Activated CD4-positive, alpha-beta memory T cell treated with anti-CD3 and anti-CD28 coated beads for 36 hours (primary cell): ENCODE measurements at places on chromosomes 5 and 9. TPM values are rescaled to one million over a fixed set of nuclear protein-coding genes. Genes with fewer than 3 reads are reported as not detected.

Gene CEL
- total RNA-seq = 1.0 TPM

Gene ENTREP1
- total RNA-seq = 0.07 TPM

Gene TMEM171
- not detected for total RNA-seq

Gene CARD9
- total RNA-seq = 1.4 TPM

Gene ADAMTS12
- total RNA-seq = not detected

Gene PCDHB4
- total RNA-seq = not detected

Gene ADAMTSL2
- 0.05 TPM for total RNA-seq

Gene SNCB
- not detected for total RNA-seq

Gene ENDOG
- 13.8 TPM for total RNA-seq

Gene MLANA
- total RNA-seq = not detected

Gene MCC
- total RNA-seq = 4.0 TPM

Gene MOB3B
- total RNA-seq = 0.38 TPM

Gene PAX5
- 0.12 TPM for total RNA-seq

Gene NRG2
- not detected for total RNA-seq

Gene DMRTA1
- total RNA-seq = not detected

Gene PCAT7
- total RNA-seq = not detected
